ENCODE measurements at places on chromosomes 16 and 17.
A peak's percentile ranks its signal among the peaks of the same experiment; 100 is the strongest.

DNA sequence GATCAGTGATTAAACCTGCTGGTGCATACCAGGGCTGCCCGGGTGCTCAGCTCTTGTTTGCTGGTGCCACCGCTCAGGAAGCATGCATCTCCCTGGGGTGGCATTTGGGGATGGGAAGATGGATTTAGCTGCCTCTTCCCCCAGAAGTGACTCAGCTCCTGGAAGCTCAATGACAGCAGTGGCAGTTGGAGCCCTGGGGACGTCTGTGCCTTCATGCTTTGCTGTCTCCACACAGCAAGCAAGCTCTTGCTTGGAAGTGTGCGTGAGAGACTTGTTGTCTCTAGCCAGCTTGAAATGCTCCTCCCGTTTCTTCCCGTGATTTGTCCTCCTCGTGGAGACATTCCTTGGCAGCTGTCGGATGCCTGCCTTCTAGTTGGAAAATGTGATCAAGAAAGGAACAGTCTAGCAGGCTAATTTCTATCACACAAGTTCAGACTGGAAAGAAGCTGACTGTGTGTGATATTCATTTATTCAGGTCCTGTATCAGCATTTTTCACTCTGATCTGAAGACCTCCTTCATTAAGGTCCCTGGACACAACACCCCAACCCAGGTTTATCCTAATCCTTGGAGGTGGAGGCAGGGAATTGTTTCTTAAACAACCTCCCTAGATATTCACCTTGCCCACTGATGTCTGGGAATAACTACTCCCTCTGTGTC is 73.0 kb downstream of the BMERB1 start:
- peak; percentile 37 for DNase-seq

DNA sequence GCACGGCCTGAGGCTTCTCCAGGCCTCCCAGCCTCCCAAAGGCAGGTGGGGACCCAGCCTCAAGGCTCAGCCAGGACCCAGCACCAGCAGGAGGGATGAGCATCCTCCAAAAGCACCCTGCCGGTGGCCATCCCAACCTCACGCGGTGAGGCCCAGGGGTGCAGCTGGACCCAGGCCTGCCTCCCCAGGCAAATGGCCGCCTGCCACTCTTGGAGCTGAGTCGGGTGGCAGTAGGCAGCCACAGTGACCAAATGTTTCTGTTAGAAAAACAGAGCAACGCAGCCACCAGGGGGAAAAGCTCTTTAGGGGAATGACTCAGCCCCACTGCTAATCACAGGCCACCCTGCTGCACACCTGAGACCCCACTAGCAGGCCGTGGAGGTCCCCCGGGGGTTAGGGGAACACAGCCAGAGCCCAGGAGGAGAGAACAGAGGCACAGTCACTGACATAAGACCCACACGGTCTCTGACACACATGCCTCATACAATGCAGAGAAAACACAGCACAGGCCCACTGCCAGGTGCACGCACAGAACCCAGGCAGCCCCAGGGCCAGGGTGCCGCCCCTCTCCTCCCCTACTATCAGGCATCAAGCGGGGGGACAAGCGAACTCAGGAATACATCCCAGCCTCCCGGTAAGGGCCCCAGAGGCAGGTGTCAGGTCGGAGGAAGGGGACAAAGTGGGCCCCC is 12.4 kb downstream of the BCAR1 start:
- no peak for DNase-seq

GRCh38 chr16:74607310-74607961 is 522 bp upstream of the GLG1 start:
- DNase-seq, result no peak

DNA sequence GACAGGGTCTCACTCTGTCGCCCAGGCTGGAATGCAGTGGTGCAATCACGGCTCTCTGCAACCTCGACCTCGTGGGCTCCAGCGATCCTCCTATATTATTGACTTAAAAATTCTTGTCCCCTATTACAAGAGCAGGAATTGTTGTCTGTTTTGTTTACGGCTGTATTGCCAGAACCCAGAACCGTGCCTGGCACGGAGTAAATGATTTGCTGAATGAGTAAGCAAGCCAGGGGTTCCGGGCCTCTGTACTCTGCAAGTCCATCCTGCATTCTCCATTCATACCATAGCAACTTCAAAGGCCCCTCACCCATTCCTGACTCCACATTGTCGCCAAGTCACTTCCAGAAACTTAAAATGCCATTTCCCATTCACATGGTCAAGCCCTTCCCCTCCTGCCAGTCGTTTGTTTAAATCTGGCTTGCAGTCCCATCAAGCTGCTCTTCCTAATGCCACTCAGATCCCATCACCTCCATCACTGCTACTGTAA is 6.9 kb downstream of the ADCY9 start:
- DNase-seq, result peak; percentile 27

- DNase-seq, result no peak
Observed at GRCh38 chr17:79241616-79242015, 167.0 kb downstream of the ENGASE start.

DNA sequence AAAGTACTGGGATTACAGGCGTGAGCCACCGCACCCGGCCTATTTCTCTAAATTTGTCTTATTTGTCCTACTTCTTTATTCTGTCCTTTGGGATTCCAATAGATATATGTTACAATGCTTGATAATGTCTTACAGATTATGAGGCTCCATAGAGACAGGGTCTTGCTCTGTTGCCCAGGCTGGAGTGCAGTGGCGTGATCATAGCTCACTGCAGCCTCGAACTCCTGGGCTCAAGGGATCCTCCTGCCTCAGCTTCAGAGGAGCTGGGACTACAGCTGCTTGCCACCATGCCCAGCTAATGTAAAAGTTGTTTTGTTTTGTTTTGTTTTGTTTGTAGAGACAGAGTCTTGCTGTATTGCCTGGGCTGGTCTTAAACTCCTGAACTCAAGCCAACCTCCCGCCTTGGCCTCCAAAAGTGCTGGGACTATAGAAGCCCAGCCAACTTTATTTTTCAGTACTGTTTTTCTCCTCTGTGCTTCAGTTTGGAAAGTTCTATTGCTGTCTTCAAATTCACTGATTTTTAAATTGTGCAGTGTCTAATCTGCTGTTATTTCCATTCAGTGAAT is 10.3 kb downstream of the ANKRD13B start:
- DNase-seq, result no peak

DNA sequence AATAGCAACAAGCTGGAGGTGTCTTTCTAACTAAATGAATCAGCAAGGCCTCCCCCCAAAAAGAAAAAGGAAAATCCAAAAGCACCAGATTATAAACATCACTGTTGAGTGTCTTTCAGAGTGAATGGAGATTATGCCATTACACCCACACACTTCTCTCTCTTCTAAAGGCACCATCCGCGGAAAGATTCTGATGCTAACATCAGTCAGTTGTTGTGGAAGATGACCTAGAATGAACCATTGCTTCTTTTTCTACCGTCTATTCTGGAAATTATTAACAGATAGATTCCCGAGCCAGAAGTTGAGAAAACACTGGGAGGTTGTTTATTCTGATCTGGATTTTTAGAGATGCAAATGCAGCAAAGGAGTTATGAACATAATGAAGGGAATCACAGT is 60.9 kb upstream of the FAM20A start:
- no peak for DNase-seq

GRCh38 chr17:79761894-79762589 is 15.9 kb upstream of the CBX2 start:
- DNase-seq, result no peak

DNA sequence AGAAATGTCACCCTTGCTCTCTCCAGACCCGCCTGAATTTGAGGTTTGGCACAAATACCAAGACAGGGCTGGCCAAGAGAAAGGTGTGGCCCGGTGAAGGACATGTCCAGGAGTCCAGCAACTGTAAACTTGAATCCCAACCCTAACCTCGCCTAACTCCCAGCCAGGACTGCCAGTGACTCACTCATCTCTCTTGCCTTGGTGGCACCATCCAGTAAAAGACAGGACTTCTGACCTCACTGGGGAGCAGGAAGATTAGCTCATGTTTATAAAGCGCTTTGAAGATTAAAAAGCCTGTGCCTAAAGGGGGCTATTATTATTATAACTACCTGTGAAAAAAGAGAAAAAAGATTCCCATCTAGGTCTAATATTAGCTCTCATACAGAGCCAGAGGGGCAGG is 335.3 kb downstream of the SOX9 start:
- DNase-seq, result no peak

All from mesendoderm (in vitro differentiated cells).